ENCODE measurements at places on chromosomes 5 and 9.

DNA sequence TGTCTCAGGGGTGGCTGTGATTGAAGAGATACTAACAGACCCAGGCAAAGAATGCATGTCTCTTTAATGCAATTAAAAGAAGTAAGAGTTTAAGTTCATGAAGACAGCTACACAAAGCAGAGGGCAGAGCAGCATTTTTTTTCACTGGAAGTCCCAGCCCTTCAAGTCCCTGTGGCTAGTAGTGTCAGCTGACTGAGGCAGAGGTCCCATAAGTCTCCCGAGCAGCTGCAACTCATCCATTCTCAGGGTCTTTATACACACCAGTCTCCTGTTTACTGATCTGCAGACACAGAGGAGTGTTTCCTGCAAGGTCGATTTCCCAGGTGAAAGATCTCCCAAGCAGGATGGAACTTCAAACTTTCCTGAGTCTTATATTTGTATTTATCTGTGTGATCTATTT lies 169.4 kb upstream of the GLRA1 start:
- no peak for DNase-seq

GRCh38 chr5:97538912-97539311 lies 355.9 kb upstream of the RIOK2 start:
- DNase-seq, result no peak

DNA sequence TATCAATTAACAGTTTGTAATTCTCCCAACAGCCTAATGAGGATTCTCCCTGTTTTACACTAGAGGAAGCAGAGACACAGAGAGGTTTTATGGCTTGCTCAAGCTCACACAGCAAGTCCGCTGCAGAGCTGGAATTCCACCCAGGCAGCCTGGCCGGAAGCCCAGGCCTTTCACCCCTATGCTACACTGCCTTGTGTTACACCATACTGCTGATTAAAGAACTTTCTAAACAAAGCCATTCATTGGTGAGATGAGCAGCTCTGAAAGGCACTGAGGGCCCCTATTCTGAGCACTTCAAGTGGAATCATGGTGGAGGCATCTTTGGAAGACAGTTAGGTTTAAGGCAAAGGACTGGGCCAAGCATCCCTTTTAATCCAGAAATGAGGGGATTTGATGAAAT lies 14.7 kb upstream of the LARP1 start:
- no peak for DNase-seq

DNA sequence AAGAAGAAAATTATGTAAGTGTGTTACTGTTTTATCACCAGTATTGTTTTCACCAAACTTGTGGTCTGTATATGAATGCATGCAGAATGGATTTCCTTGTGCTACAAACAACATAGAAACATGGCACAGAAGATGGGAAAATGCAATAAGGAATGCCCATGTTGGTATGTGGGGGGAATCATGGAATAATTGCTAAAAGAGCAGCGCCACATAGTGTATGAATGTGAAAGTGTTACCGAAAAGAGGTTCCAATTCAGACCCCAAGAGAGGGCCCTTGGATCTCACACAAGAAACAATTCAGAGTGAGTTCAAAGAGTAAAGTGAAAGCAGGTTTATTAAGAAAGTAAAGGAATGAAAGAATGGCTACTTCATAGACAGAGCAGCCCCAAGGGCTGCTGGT lies 26.4 kb upstream of the TYRP1 start:
- DNase-seq, result no peak

GRCh38 chr9:26308328-26308727 lies 584.3 kb downstream of the CAAP1 start:
- no peak for DNase-seq

DNA sequence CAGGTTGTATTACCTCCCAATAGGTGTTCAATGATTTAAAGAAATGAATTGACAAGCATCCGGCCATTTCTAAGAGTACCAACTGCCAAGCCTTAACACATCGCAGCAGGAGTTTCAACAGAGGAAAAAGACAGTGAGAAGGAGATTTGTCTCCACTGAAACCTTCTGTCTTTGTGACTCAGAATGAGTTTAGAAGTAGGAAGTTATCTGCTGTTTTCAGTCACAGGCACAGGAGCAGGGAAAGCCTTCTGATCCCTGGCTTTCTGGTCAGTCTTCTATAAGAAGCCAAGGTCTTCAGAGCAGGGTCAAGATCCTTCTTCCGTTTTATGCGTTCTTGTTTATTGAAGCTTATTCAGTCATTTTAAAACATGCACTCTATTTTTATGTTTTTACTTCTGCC lies 390.7 kb upstream of the PCSK5 start:
- DNase-seq, result no peak

DNA sequence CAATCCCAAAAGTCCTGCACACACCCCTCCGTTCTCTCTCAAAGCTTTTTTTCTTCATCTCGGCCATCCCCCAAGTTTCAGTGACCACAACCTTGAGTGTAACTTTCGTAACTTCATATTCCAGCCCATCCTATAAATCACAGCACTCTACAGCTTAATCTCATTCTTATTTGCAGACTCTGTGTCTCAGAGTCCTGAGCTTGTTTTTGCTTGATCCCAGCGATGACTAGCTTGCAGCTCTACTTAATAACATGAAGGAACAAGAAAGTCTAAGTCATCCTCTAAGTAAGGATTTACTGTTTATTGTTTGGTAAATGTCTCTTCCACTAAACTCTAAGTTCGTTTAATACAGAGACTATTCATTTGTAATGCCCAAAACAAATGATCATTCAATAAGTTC lies 2.6 kb upstream of the SPDL1 start:
- DNase-seq, result no peak

DNA sequence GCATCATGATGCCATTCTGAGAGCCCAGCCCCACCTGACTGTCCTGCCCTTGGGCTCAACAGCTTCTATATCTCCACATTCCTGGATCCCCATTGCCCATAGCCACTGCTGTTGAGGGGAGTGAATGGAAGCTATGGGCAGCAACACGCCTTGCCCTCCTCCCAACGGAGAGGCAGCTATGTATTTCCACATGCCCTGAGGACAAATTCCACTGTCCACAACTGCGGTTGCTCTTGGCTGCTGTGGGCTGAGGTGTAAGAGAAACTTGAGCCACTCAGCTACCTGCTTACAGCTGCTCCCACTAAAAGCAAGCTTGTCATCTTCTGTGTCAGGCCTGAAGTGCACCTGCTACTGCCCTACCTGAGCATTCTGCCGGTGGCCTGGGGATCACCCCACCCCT lies 222.9 kb downstream of the PSAT1 start:
- DNase-seq, result no peak

GRCh38 chr5:99068944-99069650 lies 140.3 kb upstream of the CHD1 start:
- no peak for DNase-seq

- no peak for DNase-seq
Measured at GRCh38 chr9:136057236-136058081, 37.6 kb downstream of the NACC2 start.

- DNase-seq, result no peak
Measured at GRCh38 chr5:57658018-57658417, 175.4 kb upstream of the ACTBL2 start.

- no peak for DNase-seq
Measured at GRCh38 chr5:79990205-79990597, 861 bp downstream of the MTX3 start.

DNA sequence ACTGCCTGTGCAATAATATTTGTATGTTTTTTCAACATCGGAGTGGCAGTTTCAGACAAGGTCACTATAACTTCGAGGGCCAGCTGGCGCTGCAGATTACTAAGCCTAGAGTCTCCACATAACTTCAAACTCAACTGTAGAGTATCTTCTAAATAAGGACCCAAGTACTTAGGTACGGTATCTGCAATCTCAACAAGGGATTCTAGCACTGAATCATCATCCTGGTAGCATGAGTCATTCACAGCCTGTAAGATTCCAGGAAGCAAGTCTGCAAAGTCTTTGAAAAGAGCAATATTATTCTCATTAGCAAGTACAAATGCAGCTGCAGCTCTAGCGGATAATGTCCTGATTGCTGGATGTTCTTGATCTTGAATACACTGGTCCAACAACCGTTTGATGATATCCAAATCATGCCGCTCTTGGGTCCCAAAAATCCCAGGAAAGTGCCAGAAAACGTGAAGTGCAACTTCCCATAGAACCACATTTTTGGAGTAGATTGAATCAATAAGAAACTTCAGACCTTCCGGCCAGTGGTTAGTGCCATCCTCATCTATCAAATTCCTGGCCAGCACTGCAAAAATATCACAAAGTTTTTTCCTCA lies 654 bp downstream of the RANBP6 start:
- DNase-seq, result no peak

DNA sequence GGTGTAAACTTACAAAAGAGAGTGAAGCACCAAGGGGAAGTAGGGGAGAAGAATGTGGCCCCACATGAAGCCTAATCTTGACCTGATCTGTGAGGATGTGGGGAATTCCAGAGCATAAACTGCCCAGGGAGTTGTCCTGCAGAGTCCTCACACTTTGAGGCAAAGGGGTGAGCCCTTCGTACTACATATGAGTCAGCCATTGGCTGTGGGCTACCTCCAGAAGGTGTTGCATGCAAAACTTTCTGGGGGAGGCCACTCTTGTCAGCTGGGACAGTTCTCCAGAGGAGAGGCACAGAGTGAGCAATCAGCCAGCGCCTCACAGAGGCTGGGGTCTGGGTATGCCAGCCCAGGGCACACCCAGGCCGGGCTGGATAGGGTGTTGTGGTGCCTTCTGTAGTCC lies 98.1 kb upstream of the NMUR2 start:
- DNase-seq, result no peak

GRCh38 chr5:123681061-123681460 lies 169.1 kb downstream of the CSNK1G3 start:
- no peak for DNase-seq

GRCh38 chr5:143225511-143225910 lies 178.0 kb downstream of the NR3C1 start:
- no peak for DNase-seq

DNA sequence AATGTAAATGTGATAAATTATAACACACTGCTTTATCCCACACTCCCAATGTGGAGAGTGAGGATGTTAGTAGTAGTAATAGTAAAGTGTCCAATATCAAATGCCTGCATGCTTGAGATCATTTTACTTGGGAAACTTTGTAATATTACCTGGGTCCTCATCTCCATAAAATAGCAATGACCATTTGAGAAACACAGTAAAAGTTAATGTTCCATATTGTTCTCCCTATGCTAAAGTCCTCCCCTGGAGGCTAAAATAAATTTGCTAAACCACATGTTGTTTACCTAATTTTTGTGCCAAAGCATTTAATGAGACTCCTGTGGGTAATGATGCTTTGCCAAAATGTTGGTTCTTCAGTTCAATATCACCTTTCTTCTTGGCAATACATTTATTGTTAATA lies 291.2 kb downstream of the CDH10 start:
- DNase-seq, result no peak

- no peak for DNase-seq
Measured at GRCh38 chr5:133926489-133927299, 41.7 kb downstream of the C5orf15 start.

- DNase-seq, result no peak
Measured at GRCh38 chr5:38871790-38872551, 26.2 kb downstream of the OSMR start.

GRCh38 chr9:99577351-99577750 lies 244.3 kb upstream of the NR4A3 start:
- no peak for DNase-seq

GRCh38 chr9:115200711-115201505 lies 83.0 kb upstream of the TNC start:
- DNase-seq, result no peak

DNA sequence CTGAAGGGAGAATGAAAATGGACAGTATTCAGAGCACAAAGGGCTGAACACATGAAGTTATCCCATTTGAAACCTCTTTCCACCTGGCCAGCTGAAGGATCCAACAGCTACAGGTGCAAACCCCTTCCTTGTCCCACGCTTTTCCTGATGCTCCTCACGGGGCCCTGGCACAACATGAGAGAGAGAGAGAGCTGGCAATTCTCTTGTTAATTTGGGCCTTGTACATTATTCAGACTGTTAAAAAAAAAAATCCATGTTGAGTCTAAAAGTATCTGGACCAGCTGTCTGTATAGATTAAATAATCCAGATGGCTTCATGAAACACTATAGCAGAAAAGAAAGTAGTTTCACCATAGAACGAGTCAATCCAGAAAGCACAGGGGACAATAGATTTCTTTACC lies 74.1 kb downstream of the HMHB1 start:
- DNase-seq, result no peak

DNA sequence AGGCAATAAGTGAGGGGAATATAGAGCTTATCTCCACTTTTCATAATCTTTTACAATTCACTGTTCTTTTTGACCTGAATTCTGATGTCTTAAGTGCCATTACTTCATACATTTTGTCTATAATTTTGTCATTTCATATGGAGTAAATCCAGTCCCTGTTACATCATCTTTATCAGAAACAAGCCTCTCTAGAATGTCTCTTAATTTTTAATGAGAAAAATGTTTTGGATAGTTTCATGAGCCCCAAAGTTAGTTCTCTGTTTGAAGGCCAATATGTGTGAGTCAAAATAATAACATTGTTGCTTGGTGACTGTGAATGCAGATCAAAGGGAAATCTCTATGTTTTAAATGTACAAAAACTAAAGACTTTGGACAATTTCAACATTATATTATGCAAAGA lies 329.6 kb upstream of the ARRDC3 start:
- DNase-seq, result no peak

DNA sequence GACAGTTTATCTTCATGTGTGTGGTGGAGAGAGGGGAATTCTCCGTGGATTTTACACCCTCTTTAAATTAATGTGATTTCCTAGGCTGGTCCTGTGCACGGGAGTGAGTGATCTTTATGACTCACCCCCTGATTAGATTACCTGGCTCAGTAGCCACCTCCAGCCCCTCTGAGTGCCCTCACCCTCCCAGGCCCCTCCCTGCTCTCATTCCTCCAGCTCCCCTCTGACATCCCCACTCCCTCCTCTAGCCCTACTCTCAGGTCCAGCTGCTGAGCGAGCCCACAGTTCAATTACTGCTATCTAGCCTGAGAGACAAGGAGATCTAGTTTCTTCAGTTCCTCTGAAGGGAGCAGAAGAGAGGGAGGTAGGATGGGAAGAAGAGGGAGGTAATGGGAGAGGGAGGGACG lies 61.8 kb upstream of the ARAP3 start:
- DNase-seq, result no peak

GRCh38 chr9:79673614-79674013 lies 101.8 kb downstream of the TLE4 start:
- DNase-seq, result no peak

DNA sequence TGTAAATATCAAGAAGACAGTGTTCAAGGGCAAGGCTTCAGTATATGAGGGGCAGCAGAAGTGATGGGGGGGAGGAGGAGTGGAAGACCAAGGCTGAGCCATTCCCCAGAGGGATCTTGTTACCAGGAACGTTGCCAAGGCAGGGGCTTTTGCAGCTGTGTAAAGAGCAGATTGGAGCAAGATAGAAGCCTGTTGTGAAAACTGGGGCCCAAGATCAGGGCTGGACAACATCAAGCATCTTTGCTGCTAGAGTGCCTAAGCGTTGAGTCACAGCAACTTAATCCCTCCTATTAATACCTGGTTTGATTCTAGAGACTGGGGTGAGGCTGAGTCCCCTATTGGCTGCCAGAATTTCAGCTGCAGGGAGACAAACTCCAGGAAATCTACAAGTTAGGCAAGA lies 18.4 kb upstream of the ERCC6L2 start:
- DNase-seq, result no peak

GRCh38 chr5:76755779-76756637 lies 40.1 kb downstream of the F2R start:
- no peak for DNase-seq

- no peak for DNase-seq
Measured at GRCh38 chr5:178121391-178122276, 8.3 kb downstream of the N4BP3 start.

GRCh38 chr9:70746316-70746715 lies 331.9 kb upstream of the KLF9 start:
- no peak for DNase-seq

Measured in activated gamma-delta T cell treated with Interleukin-2 at 50 U/mL for 16 hours (primary cell).